Activated CD8-positive, alpha-beta T cell treated with anti-CD3 and anti-CD28 coated beads for 36 hours (primary cell): ENCODE measurements at places on chromosomes 13 and 19.
A peak's percentile ranks its signal among the peaks of the same experiment; 100 is the strongest.

GRCh38 chr13:111977179-111977506 is 89.8 kb upstream of the SOX1 start:
- peaks cover 5% of the 10 kb centered on the region for H3K27me3 ChIP-seq
- no peaks in the 10 kb centered on the region for H3K4me1 ChIP-seq
- no peak overlapping the region for H3K4me3 ChIP-seq
- no peak for DNase-seq

DNA sequence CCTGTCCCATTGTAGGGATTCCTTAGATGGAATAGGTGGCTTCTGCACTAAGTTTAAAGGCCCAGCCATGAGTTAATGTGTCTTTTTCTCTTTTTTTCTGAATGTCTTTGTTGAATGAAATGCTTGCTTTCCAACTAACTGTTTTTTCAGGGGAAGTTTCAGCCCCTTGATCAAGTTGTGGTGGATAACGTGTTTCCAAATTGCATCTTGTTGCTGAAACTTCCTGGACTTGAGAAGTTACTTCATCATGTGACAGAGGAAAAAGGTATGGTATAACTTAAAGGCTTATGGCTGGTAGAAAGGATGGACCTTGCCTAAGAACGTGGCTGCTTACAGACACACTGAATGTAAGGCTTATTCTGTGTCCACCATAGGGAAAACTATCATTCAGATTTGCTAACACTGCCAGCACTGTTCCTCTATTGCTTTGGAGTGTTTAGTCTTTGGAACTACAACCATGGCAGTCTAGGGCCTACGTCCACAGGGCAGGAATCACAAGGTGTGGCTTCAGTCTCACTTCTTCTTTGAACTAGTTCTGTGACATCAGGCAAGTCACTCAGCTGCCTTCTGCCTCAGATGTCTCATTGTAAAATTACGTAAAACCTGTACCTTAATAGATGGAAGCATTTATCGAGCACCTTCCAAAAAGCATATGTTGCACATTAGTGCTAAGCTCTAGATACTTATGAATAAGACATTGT is 25.3 kb downstream of the RNASEH2B start:
- peaks cover 53% of the 10 kb centered on the region for H3K36me3 ChIP-seq
- no peak for DNase-seq
- H3K27ac ChIP-seq, result no peak overlapping the region
- H3K4me1 ChIP-seq, result no peaks in the 10 kb centered on the region
- no peak overlapping the region for H3K4me3 ChIP-seq

DNA sequence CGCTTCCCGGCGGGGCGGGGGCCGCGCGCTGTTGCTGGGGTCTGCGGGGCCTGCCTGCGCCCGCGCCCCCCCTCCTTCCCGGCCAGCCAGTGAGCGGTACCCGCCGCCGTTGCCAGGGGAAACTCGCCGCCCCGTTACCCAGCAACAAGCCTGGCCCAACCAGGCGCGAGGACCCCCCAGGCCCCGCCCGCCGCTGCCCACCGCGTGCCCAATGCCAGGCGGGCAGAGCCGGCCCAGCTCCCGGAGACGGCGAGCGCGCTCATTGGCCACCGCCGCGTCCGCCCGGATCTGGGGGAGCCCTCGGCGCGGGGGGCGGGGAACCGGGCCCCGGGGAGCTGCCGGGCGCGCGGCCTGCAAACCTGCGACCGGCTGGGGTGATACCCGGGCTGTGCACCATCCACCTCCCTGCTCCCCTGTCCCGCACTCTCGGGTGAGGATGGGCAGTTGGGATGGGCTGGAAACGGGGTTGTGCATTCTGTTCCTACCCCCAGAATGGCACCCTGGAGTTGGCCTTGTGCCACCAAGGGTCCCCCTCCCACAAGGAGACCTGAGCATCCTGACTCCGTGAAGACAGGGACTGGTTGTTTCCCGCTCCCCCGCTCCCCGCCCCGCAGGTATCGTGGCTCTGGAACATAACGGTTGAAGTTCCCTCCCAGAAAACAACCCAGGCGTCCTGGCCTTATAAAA is 8.8 kb upstream of the BBC3 start:
- H3K36me3 ChIP-seq, result peaks cover 3% of the 10 kb centered on the region
- no peaks in the 10 kb centered on the region for H3K27me3 ChIP-seq
- H3K4me3 ChIP-seq, result peak overlapping the region; percentile 8
- H3K27ac ChIP-seq, result no peak overlapping the region

GRCh38 chr19:741506-742131 is 9.3 kb upstream of the MISP start:
- H3K4me1 ChIP-seq, result no peaks in the 10 kb centered on the region
- no peak overlapping the region for H3K27ac ChIP-seq
- DNase-seq, result peak; percentile 17
- no peak overlapping the region for H3K4me3 ChIP-seq

GRCh38 chr13:94228763-94229162 is 250.7 kb downstream of the DCT start:
- H3K27ac ChIP-seq, result no peak overlapping the region
- no peaks in the 10 kb centered on the region for H3K36me3 ChIP-seq
- peaks cover 3% of the 10 kb centered on the region for H3K27me3 ChIP-seq
- no peaks in the 10 kb centered on the region for H3K4me1 ChIP-seq

DNA sequence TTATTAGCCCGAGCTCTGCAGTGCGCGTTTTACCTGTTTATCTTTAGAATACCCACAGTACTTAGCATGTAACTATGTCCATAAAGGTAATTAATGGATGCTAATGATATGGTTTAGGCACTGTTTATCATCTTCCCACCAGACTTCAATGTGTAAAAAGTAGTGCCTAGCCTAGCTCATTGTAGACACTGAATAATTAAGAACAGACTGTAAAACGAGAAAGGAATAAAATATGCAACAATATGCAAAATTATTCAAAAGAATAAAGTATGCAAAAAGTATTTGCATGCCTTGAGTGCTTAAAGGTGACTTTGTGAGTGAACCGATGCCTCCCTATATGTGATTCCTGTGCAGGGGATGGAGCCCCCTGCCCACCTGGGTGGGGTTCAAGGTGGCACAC is 35.7 kb upstream of the RNF113B start:
- no peaks in the 10 kb centered on the region for H3K4me1 ChIP-seq
- H3K36me3 ChIP-seq, result no peaks in the 10 kb centered on the region
- H3K27ac ChIP-seq, result no peak overlapping the region
- DNase-seq, result no peak

GRCh38 chr13:44221657-44222056 is 152.0 kb upstream of the SERP2 start:
- no peak overlapping the region for H3K4me3 ChIP-seq
- no peak overlapping the region for H3K27ac ChIP-seq
- H3K36me3 ChIP-seq, result no peaks in the 10 kb centered on the region
- H3K27me3 ChIP-seq, result no peaks in the 10 kb centered on the region
- no peaks in the 10 kb centered on the region for H3K4me1 ChIP-seq

- peak overlapping the region; percentile 87 for H3K27ac ChIP-seq
- peaks cover 73% of the 10 kb centered on the region for H3K4me1 ChIP-seq
- H3K27me3 ChIP-seq, result no peaks in the 10 kb centered on the region
Observed at GRCh38 chr13:41006978-41007743, 12.0 kb downstream of the ELF1 start.

DNA sequence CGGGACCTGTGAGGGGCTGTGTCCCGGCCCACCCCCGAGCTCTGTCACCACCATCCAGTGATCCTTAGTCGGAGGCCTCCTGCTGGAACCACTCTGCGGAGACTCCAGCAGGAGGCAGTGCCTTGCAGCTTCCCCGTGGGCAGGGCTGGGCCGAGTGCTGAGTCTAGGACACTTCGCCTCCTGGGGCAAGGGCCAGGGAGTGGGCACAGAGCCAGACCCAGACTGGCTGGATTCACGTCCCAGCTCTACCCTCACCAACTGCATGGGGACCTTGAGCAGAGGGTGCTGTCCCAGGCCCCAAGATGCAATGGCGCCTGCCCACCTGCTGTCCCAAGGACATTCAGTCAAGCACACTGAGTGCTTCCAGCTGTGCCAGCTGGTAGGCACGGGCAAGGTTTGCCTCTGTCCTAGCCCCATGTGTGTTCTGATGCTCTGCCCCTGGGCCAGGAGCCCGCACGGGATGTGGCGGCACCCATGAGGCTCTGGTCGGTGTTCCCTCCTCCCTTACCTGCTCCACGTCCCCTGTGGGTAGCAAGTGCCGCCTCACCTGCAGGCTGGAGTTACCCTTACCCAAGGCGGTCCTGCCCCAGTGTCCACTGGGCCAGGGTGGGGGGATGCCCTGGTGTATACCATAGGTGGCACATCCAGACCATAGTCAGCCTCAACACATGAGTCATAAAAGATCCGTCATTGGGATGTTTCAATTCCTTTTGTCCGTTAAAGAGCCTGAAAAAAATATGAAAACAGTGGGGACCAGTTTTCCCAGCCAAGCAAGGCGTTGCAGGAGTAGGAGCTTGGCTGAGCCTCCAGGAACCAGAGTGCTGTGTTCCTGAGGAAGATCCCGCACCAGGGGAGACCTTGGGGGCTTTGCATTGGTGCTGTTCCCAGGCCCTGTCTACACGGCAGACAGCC is 7.4 kb downstream of the FZR1 start:
- no peak for DNase-seq
- no peaks in the 10 kb centered on the region for H3K27me3 ChIP-seq
- no peak overlapping the region for H3K27ac ChIP-seq
- peaks cover 59% of the 10 kb centered on the region for H3K4me1 ChIP-seq
- no peak overlapping the region for H3K4me3 ChIP-seq
